GM03348 (cell line): ENCODE measurements at places on chromosomes 1 and 21.

DNA sequence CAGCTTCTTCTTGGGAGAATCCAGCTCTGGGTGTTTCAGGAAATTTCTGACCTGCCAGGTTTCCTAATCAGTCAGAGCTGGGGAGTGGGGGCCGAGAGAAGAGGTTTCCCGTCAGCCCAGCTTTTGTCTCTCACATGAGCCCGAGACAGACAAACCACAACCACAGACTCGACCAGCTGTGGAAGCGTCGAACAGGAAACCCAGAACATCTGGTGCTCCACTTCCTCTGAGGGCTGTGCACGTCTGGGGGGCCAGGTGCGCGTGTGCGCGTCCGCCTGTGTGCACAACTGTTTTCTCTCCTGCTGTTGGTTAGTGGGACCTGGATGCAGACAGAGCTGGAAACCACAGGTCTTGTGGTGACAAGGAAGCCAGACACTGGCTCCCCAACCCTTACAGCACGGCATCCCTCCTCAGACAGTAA lies 113.0 kb upstream of the SLC25A33 start:
- DNase-seq, result no peak

GRCh38 chr1:109274533-109275476 lies 8.1 kb downstream of the PSRC1 start:
- DNase-seq, result no peak

GRCh38 chr1:183100361-183100974 lies 77.2 kb downstream of the LAMC1 start:
- DNase-seq, result no peak

DNA sequence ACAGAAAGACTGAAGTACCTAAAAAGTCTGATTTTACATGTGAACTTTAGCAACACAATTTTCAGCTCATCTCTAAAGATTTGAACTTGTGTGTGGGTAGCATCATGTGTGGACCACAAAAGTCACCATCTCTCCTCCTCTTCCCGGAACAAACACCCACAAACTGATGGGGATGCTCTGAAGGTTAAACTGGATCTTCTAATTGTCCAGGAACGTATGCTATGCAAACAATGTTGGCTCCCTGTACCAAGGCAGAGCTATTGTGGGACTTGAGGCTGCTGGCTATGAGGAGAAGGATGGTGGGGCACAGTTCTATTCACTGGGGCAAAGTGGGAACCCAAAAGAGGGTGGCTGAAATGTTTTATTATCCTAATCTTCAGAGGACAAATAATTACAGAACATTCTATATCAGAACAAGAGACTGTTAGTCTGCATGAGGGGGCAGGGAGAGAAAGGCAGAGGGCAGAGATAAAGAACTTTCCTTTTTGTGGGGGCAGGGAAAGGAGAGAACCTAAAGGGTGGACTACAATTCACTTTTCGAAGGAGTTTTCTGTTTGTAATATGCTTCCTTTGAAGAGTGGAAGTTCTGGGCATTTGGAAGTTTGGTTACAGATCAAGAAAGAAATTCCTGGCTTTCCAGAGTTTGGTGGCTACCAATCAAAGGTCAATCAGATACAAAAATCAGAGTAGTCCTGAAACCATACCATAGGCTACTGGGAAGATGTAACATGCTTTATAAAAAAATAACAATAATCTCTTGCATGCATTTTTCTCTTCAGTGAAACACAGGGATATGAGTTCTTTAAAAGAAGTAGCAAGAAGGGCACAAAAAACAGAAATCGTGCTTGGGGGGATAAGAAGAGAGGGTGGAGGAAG lies 62.9 kb downstream of the GADD45A start:
- DNase-seq, result peak; percentile 69

GRCh38 chr1:181430015-181430885 lies 53.1 kb upstream of the CACNA1E start:
- DNase-seq, result no peak
